ENCODE measurements at places on chromosomes 11 and 22. TPM values are rescaled to one million over a fixed set of nuclear protein-coding genes. Genes with fewer than 3 reads are reported as not detected.

Gene SAA4
- polyA plus RNA-seq = not detected

Gene SMTNL1
- 0.17 TPM for polyA plus RNA-seq

Gene THAP12
- polyA plus RNA-seq = 16.4 TPM

Gene VPREB1
- polyA plus RNA-seq = not detected

Gene TRPM5
- not detected for polyA plus RNA-seq

Gene EMID1
- 5.1 TPM for polyA plus RNA-seq
